ENCODE measurements at places on chromosomes 4 and X. TPM values are rescaled to one million over a fixed set of nuclear protein-coding genes. Genes with fewer than 3 reads are reported as not detected.

CT47A1 gene
- not detected for total RNA-seq

NDNF gene
- total RNA-seq = not detected

CD99 gene
- total RNA-seq = 272 TPM

SAGE1 gene
- 0.03 TPM for total RNA-seq

NKX3-2 gene
- 0.09 TPM for total RNA-seq

SULT1E1 gene
- total RNA-seq = not detected

TMEM144 gene
- total RNA-seq = 4.5 TPM

CXCL1 gene
- total RNA-seq = 11.7 TPM

RADX gene
- total RNA-seq = not detected

YY2 gene
- 2.2 TPM for total RNA-seq

MAGEC2 gene
- total RNA-seq = not detected

AREG gene
- 96.5 TPM for total RNA-seq

LGI2 gene
- total RNA-seq = 0.25 TPM

DUSP21 gene
- not detected for total RNA-seq

SRPX2 gene
- 3.1 TPM for total RNA-seq

ASB12 gene
- total RNA-seq = not detected

FANCB gene
- total RNA-seq = 3.4 TPM

CT47B1 gene
- not detected for total RNA-seq

MND1 gene
- total RNA-seq = 12.6 TPM

CUL4B gene
- total RNA-seq = 53.3 TPM

PHEX gene
- total RNA-seq = 0.34 TPM

MXRA5 gene
- total RNA-seq = not detected

MSX1 gene
- 10.1 TPM for total RNA-seq

IL21 gene
- total RNA-seq = not detected

TRO gene
- 0.46 TPM for total RNA-seq

CLDN34 gene
- total RNA-seq = not detected

MAGEA9B gene
- total RNA-seq = not detected

POU3F4 gene
- not detected for total RNA-seq

PASD1 gene
- not detected for total RNA-seq

FGFR3 gene
- total RNA-seq = 2.2 TPM

FGFBP1 gene
- 3.7 TPM for total RNA-seq

GBA3 gene
- not detected for total RNA-seq

ARHGAP36 gene
- total RNA-seq = not detected

TECRL gene
- total RNA-seq = not detected

SLITRK4 gene
- total RNA-seq = not detected

ODAPH gene
- total RNA-seq = not detected

Data from A549 treated with RU486 at 1 μM for 4 hours (cell line).